Kasumi-1 (cell line): ENCODE measurements at places on chromosomes 2 and 18.

DNA sequence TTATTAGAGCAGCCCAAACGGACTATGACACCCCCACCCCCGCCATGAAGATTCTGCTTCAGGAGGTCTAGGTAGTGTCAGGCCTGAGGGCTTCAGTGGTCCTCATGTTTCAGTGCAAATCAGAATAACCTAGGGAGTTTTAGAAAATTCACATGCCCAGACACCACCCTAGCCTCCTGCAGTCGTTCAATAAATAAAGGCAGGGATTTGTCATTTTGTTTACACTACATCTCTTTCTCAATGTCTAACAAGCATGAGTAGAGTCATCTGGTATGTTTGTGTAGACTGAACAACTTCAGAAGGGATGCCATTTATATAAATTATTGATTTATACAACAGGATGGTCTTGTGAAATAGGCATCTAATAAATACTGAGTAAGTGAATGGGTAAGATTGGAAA is 112.1 kb upstream of the SERPINE2 start:
- DNase-seq, result no peak

DNA sequence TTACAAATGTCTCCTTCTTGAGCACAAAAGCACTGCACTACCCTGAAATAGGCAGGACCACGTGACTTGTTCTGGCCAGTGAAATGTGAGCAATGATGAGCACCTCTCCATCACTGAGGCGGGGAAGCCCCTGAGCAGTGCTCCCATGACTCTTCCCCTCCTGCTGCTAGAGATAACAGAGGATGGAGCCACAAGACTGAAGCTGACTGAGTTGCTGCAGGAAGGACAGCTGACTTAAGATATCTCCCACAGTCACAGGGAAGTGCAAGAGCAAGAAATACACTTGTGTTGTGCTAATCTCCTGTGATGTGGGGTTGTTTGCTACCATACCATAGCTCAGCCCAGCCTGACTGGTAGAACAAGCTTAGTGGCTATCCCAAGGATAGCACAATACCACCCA is 38.7 kb downstream of the STK39 start:
- no peak for DNase-seq

GRCh38 chr18:28574175-28574574 is 397.2 kb upstream of the CDH2 start:
- DNase-seq, result no peak

DNA sequence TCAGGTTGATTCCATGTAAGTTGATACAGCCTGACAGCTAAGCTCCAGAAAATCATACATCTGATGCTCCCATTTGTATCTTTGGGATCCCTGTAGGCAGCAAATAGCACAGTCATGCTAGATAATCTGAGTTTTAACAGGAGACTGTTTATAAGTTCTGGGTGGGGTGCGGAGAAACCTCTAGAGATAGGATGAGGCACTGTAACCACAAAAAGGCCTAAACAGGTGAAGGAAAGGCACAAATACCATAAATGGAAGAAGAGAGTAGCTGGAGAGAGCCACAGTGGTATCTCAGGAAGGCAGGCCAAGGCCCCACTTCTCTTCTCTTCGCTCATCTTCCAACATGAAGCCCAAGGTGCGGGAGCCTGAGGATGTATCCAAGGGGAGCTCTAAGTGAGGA is 18.1 kb upstream of the B4GALT6 start:
- no peak for DNase-seq
